Motor neuron (in vitro differentiated cells): ENCODE measurements at places on chromosomes 12 and 14. TPM values are rescaled to one million over a fixed set of nuclear protein-coding genes. Genes with fewer than 3 reads are reported as not detected.

OR4K13 gene
- not detected in 2 replicates for total RNA-seq

TAS2R30 gene
- 3.1 and 4.0 TPM in 2 replicates for total RNA-seq

YLPM1 gene
- total RNA-seq = 94.0 and 95.4 TPM in 2 replicates

OTOGL gene
- 0.64 and 0.74 TPM in 2 replicates for total RNA-seq

CCDC196 gene
- 0.37 and 0.73 TPM in 2 replicates for total RNA-seq

BIN2 gene
- 0.13 TPM in 1 of 2 replicates, not detected in the other for total RNA-seq

MYO1H gene
- total RNA-seq = 0.15 and 0.95 TPM in 2 replicates

OTX2 gene
- not detected in 2 replicates for total RNA-seq

GDF3 gene
- 0.58 TPM in 1 of 2 replicates, not detected in the other for total RNA-seq

KLRB1 gene
- not detected in 2 replicates for total RNA-seq

GMFB gene
- 47.3 and 48.3 TPM in 2 replicates for total RNA-seq

STXBP6 gene
- 2.5 and 3.6 TPM in 2 replicates for total RNA-seq

ISM2 gene
- 0.65 and 0.88 TPM in 2 replicates for total RNA-seq

CYP46A1 gene
- 3.8 TPM in 2 replicates for total RNA-seq

VDR gene
- 0.08 and 0.14 TPM in 2 replicates for total RNA-seq

AMDHD1 gene
- total RNA-seq = 0.49 and 0.88 TPM in 2 replicates

LTBR gene
- 1.5 and 2.8 TPM in 2 replicates for total RNA-seq

TOX4 gene
- 45.7 and 59.3 TPM in 2 replicates for total RNA-seq

TUBA1A gene
- 3,149 TPM in 2 replicates for total RNA-seq

SRP54 gene
- 91.0 and 92.3 TPM in 2 replicates for total RNA-seq

NKX2-1 gene
- not detected in 2 replicates for total RNA-seq
